ENCODE measurements at places on chromosomes 16 and 17.

GRCh38 chr17:63116967-63117830, 151.2 kb downstream of the TANC2 start:
- no peak for DNase-seq

- DNase-seq, result no peak
These were observed 4.4 kb downstream of the GAA start for GRCh38 chr17:80105762-80106161.

DNA sequence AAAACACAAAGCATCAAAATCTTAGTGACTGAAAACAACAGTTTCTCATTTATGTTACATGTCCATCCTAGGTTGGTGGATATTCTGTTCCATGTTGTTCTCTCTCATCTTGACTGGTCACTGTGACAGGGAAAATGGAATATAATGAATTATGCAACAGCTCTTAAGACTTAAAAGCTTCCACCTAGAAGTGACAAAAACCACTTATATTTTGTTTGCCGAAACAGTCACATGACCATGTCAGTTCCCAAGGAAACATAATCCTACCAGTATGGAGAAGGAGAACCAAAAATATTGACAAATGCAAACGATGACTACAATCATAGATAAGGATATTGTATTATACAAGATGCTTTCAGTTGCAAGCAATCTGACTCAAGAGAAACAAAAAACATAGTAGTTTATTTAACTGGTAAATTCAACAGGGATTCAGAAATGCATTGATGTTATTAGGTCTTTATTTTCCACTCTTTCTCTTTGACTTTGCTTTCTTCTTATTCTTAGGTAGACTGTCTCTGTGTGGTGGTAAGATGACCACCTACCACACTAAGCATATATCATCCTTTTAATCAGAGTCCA, 103.8 kb downstream of the SSH2 start:
- DNase-seq, result no peak

DNA sequence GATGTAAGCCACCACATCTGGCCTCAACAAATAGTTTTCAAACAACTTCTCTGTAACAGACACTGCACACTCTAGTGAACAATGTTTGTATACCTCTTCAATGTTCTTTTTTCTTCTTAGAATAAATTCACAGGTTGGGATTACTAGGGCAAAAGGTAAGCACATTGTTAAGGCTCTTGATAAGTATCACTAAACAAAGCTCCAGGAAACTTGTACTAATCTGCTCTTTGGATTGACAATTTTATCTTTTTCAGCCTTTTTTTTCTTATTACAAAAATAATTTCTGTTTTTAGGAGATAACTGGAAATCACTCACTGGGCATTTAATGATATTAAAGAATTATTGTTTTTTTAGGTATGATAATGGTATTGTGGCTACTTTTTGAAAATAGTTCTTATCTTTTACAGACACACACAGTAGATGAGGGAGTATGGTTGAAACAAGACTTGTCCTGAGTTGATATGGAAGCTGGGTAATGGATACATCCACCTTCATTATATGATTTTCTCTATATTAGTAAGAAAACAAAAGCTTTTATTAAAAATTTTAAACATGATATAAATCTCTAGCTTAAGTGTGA, 7.7 kb upstream of the MPRIP start:
- no peak for DNase-seq

DNA sequence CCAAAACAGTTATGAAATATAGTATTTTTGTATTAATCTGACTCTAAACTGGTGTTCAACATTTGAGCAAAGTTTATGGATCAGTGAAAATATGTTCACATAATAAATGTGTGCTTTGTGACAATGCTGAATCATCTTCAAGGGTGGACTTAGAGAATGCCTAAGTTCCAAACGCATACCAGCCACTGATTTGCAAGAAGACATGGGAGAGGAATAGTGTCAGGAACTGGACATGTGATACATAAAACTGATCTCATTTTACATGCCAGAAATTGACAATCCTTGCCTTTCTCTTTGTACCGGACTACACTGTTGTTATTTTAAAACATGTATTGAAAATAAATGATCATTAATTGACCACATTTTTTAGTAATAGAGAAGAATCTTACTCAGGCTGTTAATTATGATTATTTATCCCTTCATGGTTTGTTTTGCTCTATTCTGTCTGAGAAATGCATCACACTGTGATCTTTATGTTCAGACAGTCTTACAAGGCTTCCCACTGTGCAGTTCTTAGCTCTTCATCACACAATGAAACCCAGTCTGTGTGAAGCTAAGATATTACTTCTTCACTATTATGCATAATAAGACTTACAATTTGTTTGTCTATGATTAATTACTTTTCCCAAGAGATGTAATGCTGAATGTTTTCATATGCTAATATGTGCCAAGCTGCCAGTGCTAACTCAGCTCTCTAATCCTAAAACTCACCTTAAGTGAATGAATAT, 1180.6 kb upstream of the CDH8 start:
- DNase-seq, result no peak

- no peak for DNase-seq
These were observed 24.7 kb upstream of the PSMD7 start for GRCh38 chr16:74271872-74272271.

GRCh38 chr16:65495106-65495505, 373.2 kb upstream of the CDH11 start:
- no peak for DNase-seq

GRCh38 chr16:8853611-8854010, 15.2 kb downstream of the CARHSP1 start:
- no peak for DNase-seq

DNA sequence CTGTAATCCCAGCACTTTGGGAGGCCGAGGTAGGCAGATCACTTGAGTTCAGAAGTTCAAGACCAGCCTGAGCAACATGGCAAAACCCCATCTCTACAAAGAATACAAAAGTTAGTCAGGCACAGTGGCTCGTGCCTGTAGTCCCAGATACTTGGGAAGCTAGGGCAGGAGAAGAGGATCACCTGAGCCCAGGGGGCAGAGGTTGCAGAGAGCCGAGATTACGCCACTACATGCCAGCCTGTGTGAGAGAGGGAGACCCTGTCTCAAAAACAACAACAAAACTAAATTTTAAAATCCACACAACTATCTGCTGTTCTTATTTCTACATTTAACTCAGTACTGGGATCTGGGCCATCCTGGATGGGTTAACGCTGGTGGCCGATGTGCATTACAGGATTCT, 41.2 kb upstream of the ARL6IP1 start:
- DNase-seq, result no peak

DNA sequence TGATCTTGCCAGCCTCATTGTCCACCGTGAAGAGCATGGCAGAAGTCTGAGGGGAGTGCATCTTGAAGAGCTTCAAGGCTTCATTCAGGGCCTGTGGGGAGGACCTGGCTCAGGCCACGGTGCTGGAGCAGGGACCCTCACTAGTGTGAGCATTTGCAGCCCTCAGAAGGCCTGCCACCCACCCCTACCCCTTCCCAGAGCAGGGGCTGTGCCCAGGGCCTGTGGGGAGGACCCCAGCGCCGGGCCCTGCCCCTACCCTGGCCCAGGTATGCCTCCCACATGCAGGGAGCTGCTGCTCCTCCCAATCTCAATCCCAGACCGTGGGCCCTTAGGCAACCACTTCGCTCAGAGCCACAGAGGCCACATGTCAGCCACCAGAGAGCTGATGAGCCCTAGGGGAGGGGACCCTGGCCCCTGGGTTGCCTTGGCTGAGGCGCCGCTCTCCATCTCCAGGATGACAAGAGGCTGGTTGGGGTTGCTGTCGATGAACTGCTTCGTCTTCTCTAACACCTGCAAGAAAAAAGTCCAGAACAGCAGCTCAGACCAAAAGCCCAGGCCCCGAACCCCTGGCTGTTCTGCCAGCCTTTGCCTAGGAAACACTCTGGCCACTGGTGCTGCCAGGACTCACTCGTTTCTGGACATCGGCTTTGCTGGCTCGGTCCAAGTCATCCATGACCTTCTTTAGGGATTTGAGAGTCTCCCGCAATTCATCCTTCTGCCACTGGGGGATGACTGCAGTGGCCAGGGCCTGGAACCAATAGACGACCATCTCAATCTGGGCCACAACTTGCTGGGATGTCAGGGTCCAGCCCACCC, 1.8 kb upstream of the EXOSC6 start:
- no peak for DNase-seq

- no peak for DNase-seq
These were observed 137.5 kb downstream of the TRIM37 start for GRCh38 chr17:58969156-58969555.

DNA sequence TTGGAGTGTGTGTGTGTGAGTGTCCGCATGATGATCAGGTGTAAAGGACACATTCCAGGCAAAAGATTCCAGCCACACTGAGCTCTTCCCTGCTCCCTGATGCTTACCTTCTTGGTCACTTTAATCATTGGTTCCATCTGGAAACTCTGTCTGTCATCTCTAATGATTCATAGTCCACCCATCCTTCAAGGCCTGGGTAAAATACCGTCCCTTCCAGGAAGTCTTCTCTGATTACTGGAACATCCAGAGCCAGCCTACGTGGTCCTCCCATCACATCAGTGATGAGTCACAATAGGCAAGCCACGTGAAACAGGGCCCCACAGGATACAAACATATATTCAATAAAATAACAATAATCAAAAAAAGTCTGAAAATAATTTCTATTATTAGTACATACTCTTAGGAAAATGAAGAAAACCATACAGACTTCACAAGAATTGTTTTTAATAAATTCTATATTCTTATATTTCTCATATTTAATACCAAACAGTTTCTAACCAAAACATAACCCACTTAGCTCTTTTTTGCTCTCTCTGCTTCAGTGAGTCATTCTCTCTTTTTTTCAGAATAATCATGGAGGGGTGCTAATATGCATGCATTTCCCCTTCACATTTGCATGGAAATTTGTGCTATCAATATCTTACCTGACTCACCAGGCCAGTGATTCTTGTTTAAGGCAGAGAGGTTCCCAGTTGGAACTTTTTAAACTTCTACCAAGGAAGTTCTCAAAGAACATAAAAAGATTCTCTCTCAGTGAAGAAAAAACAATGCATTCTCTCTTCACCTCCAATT, 263.2 kb downstream of the TOX3 start:
- no peak for DNase-seq

- no peak for DNase-seq
These were observed 5.7 kb upstream of the NME1 start for GRCh38 chr17:51147650-51148049.

- DNase-seq, result no peak
These were observed 40.8 kb downstream of the YPEL2 start for GRCh38 chr17:59372138-59372751.

GRCh38 chr16:83196796-83197195, 570.0 kb downstream of the CDH13 start:
- no peak for DNase-seq

DNA sequence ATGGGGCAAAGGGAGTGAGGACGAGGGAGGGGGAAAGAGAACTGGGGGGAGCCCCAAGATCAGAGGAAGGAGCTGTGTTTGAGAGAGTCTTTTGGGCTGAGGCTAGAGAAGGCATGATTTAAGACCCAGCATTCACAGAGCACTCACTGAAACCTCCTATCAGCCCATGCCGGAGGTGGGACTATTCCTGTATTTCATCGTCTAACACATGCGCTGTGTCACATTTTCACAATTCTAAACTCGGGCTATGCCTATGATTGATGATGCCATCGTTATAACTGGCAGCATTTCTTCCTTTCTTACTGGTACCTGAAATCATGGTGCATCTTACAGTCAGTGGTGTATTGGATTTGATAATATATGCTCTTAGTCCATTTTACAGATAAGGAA, 3.5 kb downstream of the FAM171A2 start:
- no peak for DNase-seq

- no peak for DNase-seq
These were observed 87.3 kb upstream of the RPL38 start for GRCh38 chr17:74116087-74116717.

DNA sequence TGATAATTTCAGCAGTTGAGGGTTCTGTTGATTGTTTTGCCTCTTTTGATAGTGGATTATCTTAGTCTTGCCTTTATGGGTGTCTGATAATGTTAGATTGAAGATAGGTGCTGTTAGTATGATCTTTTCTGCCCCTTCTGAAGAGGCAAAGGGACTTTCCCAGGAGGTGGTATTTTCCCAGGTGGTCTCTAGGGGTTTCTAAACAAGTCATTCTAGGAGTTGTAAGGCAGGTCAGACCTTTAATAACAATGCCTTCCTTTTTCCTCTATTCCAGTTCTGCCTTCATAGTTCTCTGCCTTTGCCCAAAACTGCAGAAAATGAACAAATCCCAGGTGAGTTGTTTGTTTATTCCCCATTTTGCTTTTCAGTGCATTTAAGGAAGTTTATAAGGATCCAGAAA, 4.3 kb downstream of the ZFP1 start:
- no peak for DNase-seq

GRCh38 chr16:78638371-78638770, 538.9 kb downstream of the WWOX start:
- no peak for DNase-seq

DNA sequence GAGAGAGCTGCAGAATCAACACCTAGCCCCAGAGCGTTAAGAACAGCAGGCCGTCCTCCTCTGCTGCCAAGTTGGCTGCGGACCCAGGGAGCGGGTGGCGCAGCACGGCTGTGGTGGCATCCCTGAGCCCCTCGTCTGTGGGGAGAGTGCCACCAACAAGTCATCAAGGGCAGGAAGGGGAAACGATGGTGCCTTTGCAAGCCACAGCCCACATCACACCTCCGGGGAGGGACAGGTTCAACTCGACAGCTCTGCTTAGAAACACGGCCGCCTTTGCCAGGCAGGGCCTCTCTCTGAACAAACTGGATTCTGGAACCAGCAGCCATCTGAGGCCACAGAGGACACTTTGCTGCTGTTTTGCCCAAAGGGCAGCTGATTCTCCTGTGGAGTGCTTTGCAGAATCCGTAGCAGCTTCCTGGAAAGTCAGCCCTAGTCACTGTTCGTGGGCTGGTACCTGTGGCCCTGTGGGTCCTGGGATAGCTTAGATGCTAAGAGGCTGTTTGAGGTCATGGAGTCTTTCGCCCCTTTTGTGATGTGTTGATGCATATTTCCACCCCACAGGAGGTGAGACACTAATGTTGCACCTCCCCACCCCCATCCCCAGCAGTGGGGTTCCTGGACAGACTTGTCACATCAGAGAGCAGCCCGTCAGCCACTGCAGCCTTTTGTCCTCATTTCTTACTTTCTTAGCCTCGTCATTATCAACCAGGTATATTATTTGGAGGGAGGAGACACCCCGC, 270.6 kb downstream of the CPPED1 start:
- no peak for DNase-seq

GRCh38 chr16:58492735-58493134, 7.2 kb upstream of the NDRG4 start:
- DNase-seq, result no peak

- DNase-seq, result no peak
These were observed 56.2 kb upstream of the ALDH3A2 start for GRCh38 chr17:19592316-19592715.

- DNase-seq, result no peak
These were observed 34.5 kb downstream of the ABCC1 start for GRCh38 chr16:15983898-15984297.

GRCh38 chr16:51591480-51591879, 440.4 kb upstream of the SALL1 start:
- no peak for DNase-seq

DNA sequence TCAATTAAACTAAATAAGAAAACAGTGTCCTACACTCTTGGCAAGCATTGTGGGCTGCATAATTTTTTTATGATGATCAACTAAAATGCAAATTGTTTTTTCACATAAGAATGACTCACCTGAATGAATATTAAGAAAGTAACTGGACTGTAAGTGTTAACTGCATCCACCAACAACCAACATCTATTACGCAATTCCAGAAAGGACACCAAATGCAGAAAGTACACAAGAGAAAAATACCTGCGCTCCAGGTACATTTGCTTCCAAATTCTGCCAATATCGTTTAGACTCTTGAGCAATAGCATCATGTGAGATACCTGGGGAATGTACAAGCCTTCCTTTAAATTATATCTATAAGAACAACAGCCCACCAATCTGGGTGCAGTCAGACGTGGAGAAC, 19.8 kb upstream of the TXNDC11 start:
- DNase-seq, result no peak

Measured in thoracic aorta (tissue), 2 donors.